GM23338 (cell line): ENCODE measurements at places on chromosomes 1 and 21. TPM values are rescaled to one million over a fixed set of nuclear protein-coding genes. Genes with fewer than 3 reads are reported as not detected.

The SYT14 gene
- 19.4 and 22.4 TPM in 2 replicates for total RNA-seq

The PADI1 gene
- 0.27 and 0.28 TPM in 2 replicates for total RNA-seq

The TMEM51 gene
- 5.2 and 7.9 TPM in 2 replicates for total RNA-seq

- no peak for DNase-seq
Observed at GRCh38 chr1:19322481-19322880, 10.4 kb downstream of the SLC66A1 start.

- no peak for DNase-seq
Observed at GRCh38 chr21:32253215-32253641, 25.6 kb downstream of the MIS18A start.

DNA sequence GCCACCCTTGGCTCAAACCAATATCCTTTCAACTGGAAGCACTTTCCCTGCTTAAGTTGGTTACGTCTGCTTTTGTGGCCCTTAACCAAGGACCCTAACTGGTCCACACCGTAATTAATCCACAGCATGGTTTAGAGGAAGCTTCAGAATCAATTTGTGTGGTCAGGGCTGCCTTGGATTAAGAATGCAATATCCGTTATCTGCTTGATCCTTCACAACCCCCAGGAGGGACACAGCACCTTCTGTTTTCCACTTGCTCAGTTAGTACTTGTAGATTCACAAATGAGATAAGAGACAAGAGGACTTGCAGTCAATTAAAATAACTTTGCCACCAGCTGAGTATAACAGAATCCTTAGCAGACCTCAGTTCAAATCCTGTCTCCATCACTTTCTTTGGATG, 56.9 kb upstream of the LRP8 start:
- no peak for DNase-seq

- no peak for DNase-seq
Observed at GRCh38 chr1:58978096-58978495, 194.2 kb upstream of the JUN start.

GRCh38 chr1:230208619-230209261, 141.7 kb downstream of the GALNT2 start:
- DNase-seq: no peak

- DNase-seq: no peak
Observed at GRCh38 chr1:169072945-169073725, 33.4 kb upstream of the ATP1B1 start.

GRCh38 chr21:26892151-26892550, 46.9 kb upstream of the ADAMTS1 start:
- DNase-seq: no peak

DNA sequence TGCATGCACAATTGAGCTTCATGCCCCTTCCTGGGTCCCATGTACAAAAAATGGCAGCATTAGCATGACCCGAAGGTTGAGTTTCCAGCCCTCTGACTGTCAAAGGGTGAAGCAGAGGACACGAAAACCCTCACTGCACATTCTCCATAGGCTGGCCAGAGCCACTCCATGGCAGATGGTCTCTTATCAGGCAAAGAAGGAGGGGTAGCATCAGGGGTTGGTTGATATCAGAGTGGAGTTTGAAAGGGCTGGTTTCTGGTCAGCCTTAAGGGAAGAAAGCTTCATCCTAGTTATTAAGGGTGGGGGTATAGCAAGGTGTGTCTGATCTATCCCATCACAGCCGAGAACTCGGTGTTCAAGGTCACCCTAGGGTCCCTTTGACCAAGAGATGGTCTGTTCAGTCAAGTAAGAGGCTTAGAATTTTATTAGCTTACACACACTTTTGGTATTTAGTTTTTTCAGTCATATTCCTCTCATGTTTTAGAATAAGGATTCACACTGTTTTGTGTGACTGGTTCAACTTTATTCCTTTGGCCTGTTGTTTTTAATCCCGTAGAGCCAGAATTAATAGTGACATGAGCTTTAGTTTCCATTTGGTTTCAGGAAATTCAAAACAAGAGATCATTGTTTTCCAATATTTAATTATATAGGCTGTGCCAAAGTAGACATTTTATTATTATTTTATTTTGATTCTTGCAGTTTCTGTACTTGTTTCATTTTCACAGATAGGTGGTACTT, 199.9 kb upstream of the FMN2 start:
- DNase-seq: no peak

GRCh38 chr1:53715478-53715877, 23.5 kb downstream of the GLIS1 start:
- peak; percentile 78 for DNase-seq

DNA sequence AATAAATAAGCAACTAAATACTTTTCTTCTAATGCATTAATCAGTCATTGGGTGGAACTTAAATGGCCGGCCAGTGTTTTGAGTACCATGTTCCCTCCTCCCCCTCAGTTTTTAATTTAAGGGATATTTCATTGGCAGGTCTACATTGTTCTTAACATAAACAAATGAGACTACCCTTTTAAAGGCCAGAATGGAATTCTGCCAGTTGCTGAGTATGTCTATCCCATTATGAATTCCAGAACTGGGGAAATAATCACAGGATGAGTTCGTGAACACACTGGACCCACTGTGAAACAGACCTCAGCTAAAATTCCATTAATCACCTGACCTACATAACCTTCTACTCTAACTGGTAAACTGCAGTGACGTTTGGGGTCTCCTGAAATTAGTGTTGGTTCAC, 305.5 kb upstream of the PKN2 start:
- no peak for DNase-seq
